Fibroblast of skin of left biceps (primary cell): ENCODE measurements at places on chromosomes 13 and 19.
A peak's percentile ranks its signal among the peaks of the same experiment; 100 is the strongest.

DNA sequence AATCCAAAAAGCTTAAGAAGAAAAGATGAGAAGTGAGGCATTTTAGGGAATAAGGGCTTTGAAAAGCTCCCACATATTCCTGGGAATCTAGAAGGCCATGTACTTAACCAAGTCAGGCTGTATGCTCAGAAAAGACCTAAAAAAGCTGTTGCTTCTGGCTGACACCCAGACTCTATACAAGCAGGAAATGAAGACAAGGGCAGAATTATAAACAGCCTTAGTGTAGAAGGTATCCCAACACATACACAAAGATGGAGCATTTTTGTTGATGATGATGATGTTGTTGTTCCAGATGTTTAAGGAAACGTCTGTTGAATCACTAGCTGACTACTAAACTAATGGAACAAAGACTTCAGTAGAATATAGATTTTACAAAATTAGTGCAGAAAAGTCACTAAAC, 26.1 kb upstream of the N4BP2L1 start:
- no peak for DNase-seq

DNA sequence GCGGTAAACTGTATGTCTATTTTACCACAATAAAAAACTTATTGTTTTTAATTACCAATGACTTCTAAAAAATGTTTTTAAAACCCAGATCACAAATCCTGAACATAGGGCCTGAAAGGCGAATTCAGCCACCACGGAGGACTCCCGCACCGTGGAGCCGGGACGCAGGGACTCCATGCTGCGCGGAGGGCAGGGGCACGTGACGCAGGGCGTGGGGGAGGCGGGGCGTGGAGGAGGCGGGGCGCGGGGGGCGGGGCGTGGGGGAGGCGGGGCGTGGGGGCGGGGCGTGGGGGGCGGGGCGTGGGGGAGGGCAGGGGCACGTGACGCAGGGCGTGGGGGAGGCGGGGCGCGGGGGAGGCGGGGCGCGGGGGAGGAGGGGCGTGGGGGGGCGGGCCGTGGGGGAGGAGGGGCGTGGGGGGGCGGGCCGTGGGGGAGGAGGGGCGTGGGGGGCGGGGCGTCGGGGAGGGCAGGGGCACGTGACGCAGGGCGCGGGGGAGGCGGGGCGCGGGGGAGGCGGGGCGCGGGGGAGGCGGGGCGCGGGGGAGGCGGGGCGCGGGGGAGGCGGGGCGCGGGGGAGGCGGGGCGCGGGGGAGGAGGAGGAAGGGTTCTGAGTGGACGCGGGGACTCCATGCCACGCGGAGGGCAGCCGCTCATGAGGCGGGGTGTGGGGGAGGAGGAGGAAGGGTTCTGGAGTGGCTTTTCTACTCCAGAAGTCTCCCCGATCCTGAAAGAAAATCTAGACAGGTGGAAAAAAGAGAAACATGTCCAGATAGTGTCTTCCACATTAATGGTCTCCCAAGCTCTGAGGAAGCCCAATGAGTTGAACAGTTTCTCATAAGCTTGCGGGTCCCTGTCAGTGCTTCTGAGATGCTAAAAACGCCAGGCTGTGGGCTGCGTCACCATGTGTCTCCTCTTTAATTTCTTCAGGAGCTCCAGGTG, 4.4 kb upstream of the PROZ start:
- peak; percentile 21 for DNase-seq

DNA sequence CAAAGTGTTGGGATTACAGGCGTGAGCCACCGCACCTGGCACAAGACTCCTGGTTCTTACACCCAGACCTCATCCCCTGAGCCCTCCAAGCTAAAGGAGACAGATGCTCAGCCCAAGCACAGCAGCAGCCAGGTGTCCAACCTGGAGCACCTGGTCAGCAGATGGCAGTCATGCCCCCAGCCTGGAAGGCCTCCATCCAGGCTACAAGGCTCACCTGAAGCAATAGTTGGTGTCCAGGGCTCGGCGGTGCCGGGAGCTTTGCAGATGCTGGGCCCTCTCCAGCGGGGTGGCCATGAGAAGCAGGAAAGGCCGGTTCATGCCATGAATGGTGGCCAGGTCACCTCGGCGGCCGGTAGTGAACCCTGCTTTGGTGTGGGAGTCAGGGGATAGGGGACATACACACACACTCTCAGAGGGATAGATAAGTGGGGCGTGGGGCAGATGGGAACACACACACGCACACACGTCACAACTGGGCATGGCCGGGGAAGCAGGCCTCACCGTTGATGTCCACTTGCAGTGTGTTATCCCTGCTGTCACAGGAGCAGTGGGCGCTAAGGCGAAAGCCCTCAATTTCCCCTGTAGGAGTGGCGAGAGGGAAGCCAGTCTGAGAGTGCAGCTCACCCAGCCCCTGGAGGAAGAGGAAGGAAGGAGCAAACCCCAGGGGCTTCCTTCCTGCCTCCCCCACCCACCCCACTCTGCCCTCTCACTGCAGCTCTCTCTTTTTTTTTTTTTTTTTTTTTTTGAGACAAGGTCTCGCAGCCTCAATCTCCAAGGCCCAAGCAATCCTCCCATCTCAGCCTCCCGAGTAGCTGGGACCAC, 11.8 kb downstream of the TGFB1 start:
- DNase-seq, result no peak

DNA sequence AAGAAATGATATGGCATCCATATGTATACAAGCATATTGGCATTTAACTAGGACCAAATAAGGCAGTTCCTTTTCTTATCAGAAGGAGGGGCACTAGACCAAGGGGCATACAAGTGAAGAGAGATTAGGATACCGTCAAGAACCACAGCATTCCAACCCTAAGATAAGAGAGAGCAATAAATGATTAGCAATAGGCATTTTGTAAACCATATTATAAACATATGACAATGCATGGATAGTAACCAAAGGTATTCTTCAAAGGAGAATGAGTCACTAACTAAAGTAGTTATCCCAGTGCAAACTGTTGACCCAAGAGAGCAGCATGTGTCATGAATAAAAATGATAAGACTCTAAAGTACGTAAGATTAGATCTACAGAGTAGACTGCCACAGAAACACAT, 500.9 kb upstream of the HTR2A start:
- no peak for DNase-seq

DNA sequence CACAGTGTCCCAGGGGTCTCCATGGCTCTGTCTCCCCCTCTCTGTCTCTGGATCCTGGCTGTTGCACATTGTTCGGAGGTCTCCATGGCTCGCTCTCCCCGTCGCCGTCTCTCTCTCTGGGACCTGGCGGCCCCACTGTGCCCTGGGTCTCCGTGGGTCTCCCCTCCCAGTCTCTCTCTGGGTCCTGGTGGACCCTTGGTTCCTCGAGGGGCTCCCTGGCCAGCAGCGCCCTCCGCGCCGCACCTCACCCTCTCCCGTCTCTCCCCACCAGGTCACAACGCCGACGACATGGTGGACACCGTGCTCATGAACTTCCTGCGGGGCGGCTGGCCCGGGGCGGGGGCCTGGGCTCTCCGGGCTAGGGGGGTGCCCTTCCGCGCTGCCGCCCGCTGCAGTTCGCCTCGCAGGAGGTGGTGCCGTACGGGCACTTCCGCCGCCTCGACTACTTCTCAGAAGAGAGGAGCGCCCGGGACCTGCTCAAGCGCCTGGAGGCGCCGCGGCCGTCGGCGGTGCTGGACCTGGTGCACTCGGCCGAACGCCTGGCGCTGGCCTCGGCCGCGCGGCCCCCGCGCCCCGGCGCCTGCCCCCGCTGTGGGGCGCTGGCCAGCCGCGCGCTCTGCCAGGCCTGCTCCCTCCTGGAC, 29.1 kb downstream of the SIGLEC5 start:
- DNase-seq, result no peak

GRCh38 chr13:79479882-79480281, 1.1 kb upstream of the NDFIP2 start:
- DNase-seq, result no peak

DNA sequence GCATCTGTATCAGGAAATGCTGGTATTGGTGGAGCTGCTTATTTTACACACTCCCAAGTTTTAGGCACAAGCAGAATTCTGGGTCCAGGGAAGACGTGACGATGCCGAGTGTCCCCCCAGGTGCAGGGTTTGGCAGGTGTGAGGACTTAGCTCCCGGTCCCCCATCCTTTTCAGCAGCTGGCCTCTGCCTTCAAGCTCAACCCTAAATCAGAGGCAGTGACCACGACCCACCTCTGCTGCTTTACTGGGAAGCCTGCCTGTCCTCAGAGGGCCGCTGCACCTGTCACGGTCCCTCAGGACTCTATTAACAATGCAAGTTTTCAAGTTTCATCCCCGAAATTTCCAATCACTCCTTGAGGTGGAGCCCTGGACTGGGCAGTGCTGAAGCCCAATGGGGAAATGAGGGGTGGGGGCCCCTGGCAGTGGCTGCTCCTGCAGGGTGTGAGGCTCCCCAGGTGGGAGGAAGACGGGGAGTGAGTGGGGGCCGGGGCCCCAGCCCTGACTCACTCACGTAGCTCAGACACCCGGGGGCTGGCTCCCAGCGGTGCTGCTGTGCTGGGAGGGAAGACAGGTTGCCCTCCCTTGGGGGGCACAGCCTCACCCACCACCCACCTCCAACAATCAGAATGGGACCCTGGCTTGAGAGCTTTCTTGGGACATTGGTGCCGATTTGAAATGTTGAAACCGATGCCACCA, 92.6 kb upstream of the MCF2L start:
- DNase-seq, result no peak

GRCh38 chr13:79654520-79654919, 173.6 kb downstream of the NDFIP2 start:
- no peak for DNase-seq

DNA sequence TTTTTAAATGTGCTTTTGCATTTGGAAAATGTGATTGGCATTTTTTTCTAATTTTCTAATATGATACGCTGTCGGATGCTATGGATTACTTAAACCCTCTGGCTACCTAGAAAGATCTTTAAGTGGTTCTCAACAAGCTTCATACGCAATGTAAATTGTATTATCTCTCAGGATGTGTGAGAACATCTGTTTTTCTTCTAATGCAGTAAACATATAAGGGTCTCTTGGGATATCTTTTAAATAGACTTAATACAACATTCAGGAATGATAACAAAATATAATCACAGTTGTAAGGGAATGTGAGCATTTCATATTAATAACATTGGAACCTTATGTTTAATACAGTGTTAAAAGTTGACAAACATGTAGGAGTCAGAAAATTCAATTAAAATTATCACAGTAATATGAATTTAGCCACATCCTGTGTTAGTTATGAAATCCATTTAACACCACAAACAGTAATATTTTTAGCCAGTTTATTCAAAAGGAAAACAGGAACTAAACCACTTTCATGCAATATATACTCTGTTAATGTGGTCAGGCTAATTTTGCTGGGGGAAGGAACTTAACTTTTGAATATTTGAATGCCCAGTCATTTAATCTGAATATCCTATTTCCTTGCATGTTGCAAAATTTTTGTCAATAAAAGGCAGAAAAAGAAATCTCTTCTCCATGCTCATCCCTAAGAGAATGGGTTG, 15.0 kb upstream of the ALOX5AP start:
- no peak for DNase-seq

DNA sequence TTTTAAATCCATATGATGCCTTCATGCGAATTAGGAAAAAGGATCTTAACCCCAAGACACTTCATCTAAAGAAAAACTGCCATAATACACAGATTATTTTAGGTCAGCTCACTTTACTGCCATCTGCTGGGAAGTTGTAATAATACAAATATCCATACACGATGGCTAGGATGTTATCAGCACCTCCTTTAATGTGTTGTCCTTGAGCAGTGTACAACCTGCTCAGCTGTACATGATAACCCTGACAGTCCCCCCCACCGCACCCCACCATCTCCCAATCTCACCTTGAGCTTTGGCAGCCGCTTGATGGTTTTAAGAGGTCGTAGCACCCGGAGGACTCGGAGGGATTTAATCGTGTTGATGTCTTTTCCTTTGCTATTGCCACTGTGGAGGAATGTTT, 112.2 kb downstream of the IER2 start:
- no peak for DNase-seq

GRCh38 chr13:113295776-113296175, 1.3 kb upstream of the LAMP1 start:
- DNase-seq, result no peak

DNA sequence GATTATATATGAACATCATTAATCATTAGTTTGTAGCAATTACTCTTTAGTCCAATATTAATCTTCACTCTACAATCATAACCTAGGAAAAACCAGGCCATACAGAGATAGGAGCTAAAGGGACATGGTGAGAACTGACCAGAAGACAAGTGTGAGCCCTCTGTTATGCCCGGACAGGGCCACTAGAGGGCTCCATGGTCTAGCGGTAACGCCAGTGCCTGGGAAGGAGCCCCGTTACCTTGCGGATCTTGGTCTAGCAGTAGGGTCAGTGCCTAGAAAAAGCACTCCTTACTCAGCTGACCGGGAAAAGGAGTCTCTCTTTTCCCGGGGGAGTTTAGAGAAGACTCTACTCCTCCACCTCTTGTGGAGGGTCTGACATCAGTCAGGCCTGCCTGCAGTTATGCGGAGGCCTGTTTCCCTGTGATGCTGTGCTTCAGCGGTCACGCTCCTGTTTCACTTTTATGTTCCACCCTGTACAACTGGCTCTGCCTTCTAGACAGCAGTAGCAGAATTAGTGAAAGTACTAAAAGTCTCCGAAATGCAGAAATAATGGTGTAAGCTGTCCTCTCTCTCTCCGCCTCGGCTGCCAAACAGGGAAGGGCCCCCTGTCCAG, 13.8 kb downstream of the OR7D4 start:
- peak; percentile 8 for DNase-seq

GRCh38 chr13:20006206-20006605, 47.7 kb downstream of the ZMYM2 start:
- DNase-seq, result no peak

DNA sequence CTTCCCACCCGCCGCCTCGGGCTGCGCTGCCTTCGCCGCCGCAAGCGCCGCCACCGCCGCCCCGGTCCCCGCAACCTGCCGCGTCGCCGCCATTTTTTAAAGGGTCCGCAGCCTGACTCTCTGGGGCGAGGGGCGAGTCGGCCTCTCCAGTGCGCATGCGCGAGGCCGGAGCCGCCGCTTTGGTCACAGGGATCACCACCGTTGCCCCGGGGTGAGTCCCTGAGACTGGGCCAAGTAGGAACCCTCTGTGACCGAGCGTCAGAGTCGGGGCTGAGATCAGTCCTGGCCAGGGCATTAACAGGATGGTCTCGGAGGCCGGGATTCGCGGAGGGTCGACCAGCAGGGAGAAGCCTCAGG, 42.6 kb downstream of the ZNF146 start:
- DNase-seq, result no peak

DNA sequence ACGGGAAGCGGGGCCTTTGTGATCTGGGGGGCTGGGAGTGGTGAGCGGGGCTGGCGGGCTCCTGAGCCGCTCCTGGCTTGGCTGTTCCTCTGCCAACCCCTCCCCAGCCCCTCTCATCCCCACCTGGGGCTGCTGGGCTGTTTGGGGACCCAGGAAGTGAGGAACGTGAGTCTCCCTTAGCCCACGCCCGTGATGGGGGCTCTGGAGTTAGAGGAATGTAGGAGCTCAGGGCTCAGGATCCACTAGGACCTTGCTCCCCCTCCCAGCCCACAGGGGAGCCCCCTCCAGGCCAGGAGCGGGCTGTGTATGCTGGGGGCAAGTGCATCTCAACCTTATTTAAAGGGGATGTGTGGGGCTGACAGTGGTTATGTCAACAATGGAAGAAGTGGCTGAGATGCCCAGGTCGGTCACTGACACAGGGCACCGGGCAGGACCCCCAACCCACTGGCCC, 134.1 kb downstream of the URI1 start:
- DNase-seq, result no peak

GRCh38 chr19:58300620-58301019, 4.6 kb upstream of the ERVK3-1 start:
- no peak for DNase-seq
